ENCODE measurements at places on chromosomes 11 and 22. TPM values are rescaled to one million over a fixed set of nuclear protein-coding genes. Genes with fewer than 3 reads are reported as not detected.
A peak's percentile ranks its signal among the peaks of the same experiment; 100 is the strongest.

GRCh38 chr11:2235588-2236326 is 34.6 kb downstream of the ASCL2 start:
- no peak overlapping the region for H3K27ac ChIP-seq
- no peak for DNase-seq
- H3K4me3 ChIP-seq, result no peak overlapping the region
- peaks cover 10% of the 10 kb centered on the region for H3K27me3 ChIP-seq
- H3K36me3 ChIP-seq, result no peaks in the 10 kb centered on the region
- no peaks in the 10 kb centered on the region for H3K4me1 ChIP-seq

- peak overlapping the region; percentile 58 for H3K4me3 ChIP-seq
- H3K27me3 ChIP-seq, result peaks cover 94% of the 10 kb centered on the region
- H3K36me3 ChIP-seq, result no peaks in the 10 kb centered on the region
- no peak overlapping the region for H3K27ac ChIP-seq
- DNase-seq, result no peak
- no peaks in the 10 kb centered on the region for H3K4me1 ChIP-seq
These were observed 476 bp upstream of the BARX2 start for GRCh38 chr11:129374993-129375750.

- no peaks in the 10 kb centered on the region for H3K4me1 ChIP-seq
- H3K4me3 ChIP-seq, result no peak overlapping the region
- H3K27ac ChIP-seq, result no peak overlapping the region
- DNase-seq, result peak; percentile 88
These were observed 1224.8 kb downstream of the JRKL start for GRCh38 chr11:97614606-97615005.

GRCh38 chr11:88420165-88420791 is 82.7 kb upstream of the CTSC start:
- H3K4me1 ChIP-seq, result no peaks in the 10 kb centered on the region
- H3K4me3 ChIP-seq, result no peak overlapping the region
- H3K27ac ChIP-seq, result no peak overlapping the region
- no peak for DNase-seq

DNA sequence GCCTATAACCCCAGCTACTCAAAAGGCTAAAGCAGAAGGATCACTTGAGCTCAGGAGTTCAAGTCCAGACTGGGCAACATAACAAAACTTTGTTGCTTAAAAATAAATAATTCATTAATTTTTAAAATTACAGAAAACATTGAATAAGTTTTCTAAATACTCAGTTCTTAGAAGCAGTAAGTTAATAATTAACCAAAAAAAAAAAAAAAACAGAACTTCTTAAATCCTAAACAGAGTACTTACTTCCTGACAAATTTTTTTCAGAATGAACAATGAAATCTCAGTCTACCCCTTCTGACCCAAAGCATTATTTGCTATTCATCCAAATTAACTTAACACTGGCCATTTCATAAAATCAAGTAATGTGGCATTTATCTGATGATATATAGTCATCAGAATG is 65.4 kb upstream of the ARHGAP32 start:
- H3K4me3 ChIP-seq, result no peak overlapping the region
- no peak overlapping the region for H3K27ac ChIP-seq
- no peaks in the 10 kb centered on the region for H3K36me3 ChIP-seq

DNA sequence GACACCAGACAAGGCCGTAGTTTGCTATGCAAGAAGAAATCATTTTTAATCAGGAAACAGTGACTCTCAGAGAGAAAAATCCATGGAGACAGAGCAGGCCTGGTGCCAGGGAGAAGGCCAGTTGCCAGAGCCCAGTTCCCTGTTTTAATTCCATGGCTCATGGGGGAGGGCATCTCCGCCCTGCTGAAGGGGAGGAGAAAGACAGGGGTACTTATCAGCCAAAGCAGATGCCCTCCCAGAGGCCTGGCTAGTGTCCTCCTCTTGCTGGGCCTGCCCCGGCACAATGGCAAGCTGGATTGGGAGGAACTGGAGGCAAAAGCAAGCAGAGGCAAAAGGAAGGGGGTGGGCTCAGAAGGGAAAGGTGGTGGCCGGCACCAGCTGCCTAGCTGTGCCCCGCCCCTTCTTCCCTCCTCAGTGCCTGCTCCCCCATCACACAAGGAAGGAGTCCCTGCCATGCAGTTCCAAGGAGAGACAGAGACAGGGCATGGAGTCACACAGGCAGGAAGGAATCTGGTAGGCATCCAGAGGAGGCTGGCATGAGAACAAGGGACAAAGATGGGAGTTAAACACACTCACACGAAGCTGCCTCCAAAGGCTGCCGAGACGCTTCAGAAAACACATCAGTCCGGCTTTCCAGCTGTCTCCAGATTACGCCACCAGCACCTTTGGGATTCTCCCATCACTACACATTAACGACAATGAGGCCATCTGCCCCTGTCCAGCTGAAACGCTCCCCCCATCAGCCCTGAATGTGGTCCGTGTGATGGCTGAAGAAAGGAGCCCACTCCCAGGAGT is 591.8 kb downstream of the BUD13 start:
- no peaks in the 10 kb centered on the region for H3K4me1 ChIP-seq
- DNase-seq, result no peak
- H3K36me3 ChIP-seq, result no peaks in the 10 kb centered on the region
- no peaks in the 10 kb centered on the region for H3K27me3 ChIP-seq
- H3K27ac ChIP-seq, result no peak overlapping the region

- H3K36me3 ChIP-seq, result no peaks in the 10 kb centered on the region
- no peak overlapping the region for H3K4me3 ChIP-seq
- peaks cover 8% of the 10 kb centered on the region for H3K4me1 ChIP-seq
- no peak overlapping the region for H3K27ac ChIP-seq
- no peaks in the 10 kb centered on the region for H3K27me3 ChIP-seq
These were observed 44.2 kb downstream of the TMEM123 start for GRCh38 chr11:102408339-102408738.

- no peak overlapping the region for H3K4me3 ChIP-seq
- no peak overlapping the region for H3K27ac ChIP-seq
- no peaks in the 10 kb centered on the region for H3K36me3 ChIP-seq
- H3K4me1 ChIP-seq, result no peaks in the 10 kb centered on the region
- no peaks in the 10 kb centered on the region for H3K27me3 ChIP-seq
These were observed 102.1 kb downstream of the MN1 start for GRCh38 chr22:27699383-27700019.

- H3K4me1 ChIP-seq, result no peaks in the 10 kb centered on the region
- H3K27ac ChIP-seq, result no peak overlapping the region
- H3K27me3 ChIP-seq, result no peaks in the 10 kb centered on the region
These were observed 52.8 kb upstream of the TENM4 start for GRCh38 chr11:79493555-79494171.

GRCh38 chr11:115930886-115931547 is 426.8 kb upstream of the CADM1 start:
- no peaks in the 10 kb centered on the region for H3K4me1 ChIP-seq
- DNase-seq, result no peak
- H3K27ac ChIP-seq, result no peak overlapping the region
- no peak overlapping the region for H3K4me3 ChIP-seq

FXYD6 gene
- 403 TPM for total RNA-seq

OR52N4 gene
- not detected for total RNA-seq

MFRP gene
- total RNA-seq, result not detected

ACR gene
- 0.07 TPM for total RNA-seq

SCARF2 gene
- total RNA-seq, result 66.1 TPM

C1QTNF5 gene
- total RNA-seq, result 8.0 TPM
